ENCODE measurements at places on chromosomes 4 and X.

DNA sequence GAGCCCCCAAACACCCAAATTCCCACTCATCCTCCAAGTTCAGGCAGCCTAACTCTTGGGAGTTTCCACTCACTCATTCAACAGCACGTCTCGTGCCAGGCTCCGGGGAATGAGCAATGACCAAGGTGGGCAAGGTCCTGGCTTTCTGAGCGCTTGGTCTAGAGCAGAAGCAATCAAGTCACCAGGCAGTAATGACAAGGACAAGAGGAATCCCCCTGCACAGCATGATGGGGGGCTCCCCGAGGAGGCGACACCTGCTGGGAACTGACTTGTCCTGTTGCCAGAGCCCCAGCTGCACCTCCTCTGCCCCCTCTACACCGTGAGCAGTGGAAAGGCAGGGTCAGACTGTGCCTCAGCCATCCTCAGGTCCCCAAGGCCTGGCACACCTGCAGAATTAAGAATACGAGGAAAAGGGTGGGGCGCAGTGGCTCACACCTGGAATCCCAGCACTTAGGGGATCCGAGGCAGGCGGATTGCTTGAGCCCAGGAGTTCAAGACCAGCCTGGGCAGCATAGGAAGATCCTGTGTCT, 25.7 kb upstream of the MRFAP1 start:
- DNase-seq, result no peak

DNA sequence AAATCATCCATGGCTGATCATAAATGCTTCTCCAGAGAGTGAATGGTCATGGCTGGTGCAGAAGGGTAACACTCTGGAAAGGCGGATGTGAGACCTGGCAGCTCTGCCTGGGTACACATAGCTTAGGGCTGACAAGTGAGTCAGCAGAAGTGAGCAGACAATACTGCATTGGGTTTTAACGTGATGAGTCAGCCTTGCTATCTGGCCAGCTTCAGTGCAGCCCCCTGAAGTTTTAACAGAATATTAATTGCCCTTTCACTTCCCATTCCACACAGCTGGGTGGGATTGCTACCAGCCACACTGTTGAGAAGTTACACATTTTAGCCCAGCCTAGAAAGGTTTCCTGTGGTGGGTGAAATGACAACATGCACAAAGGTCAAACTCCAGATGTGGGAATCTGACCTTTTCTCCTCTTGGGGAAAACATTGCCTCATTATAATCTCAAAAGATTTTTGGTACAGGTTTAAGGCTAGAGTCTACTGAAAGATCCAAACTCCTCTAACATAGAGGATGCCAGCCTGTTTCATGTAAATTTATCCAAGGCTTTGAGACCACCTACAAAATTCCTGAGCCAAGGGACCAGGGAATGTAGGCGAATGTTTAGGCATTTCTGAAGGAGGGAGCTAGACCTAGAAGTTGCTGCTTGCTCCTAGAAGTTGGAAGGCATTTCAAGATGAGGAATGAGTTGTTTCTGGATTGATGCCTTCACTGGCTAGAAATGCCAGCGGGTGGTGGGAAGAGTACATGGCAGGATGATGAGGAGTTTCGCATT, 230.3 kb upstream of the PGRMC2 start:
- peak; percentile 90 for DNase-seq

- DNase-seq, result peak; percentile 55
Observed at GRCh38 chr4:109801895-109802319, at the start of gene CFI. CFI (minus strand) TSS chr4:109801999; CDS start chr4:109801971, 28 bp downstream.

DNA sequence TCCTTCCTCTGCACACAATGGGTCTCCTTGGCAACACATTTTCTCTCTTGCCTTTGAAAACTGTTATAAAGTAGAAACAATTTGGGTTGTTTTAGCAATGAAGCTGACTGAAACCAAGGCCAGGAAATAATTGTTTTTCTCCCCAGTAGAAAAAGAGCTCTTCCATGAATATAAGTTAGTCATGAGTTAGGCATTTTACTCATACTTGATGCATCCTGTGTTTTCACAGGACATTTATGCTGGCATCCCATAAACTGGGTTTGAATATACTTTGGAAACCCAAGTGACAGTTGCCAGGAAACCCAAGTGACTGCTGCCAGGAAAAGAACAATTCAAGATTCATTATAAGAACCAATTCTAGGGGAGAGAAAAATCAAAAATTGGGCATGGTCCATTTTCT, 128.6 kb upstream of the NPY2R start:
- peak; percentile 56 for DNase-seq

DNA sequence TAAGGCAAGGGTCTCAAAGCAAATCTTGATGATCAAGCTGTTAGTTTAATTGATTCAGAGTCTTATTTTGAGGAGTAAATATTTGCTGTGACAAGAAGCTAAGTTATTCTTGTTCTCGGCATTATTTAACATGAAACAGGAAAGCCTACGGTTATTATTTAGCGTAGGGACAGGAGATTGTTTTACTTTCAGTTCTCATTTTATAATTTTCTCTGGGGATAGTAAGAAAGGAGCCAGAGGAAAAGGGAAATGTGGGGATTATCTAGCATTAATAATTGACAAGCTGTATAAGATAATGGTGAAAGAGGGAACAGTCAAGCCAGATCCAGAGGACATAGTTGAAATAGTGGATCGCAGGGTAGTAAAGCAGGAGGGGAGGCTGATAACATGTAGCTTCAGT, 39.7 kb upstream of the PARM1 start:
- DNase-seq, result no peak

DNA sequence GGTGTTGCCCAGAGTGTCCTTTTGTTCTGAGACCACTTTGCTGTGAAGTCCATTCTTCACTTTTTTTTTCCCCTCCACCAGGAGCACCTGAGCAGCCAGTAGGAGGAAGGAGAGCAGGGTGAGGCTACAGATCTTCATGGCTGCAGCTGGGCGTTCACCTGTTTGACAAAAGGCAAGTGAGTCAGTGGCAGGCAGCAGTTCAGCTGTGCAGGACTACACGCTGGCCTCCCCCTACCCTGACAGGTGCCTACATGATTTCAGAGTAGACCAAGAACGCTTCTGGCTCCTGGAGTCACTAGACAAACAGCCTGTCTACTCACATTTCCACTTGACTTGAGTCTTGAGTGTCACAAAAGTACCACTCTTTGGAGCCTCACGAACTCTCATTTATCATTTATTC, 2.0 kb downstream of the FGFBP1 start:
- no peak for DNase-seq

- DNase-seq, result peak; percentile 20
Observed at GRCh38 chr4:47499700-47500099, 14.6 kb downstream of the ATP10D start.

- peak; percentile 48 for DNase-seq
Observed at GRCh38 chr4:52244848-52245247, 193.7 kb downstream of the SPATA18 start.

- DNase-seq, result peak; percentile 84
Observed at GRCh38 chr4:44162538-44163270, 285.9 kb downstream of the KCTD8 start.

GRCh38 chr4:32037399-32037798, 1317.2 kb downstream of the PCDH7 start:
- no peak for DNase-seq

DNA sequence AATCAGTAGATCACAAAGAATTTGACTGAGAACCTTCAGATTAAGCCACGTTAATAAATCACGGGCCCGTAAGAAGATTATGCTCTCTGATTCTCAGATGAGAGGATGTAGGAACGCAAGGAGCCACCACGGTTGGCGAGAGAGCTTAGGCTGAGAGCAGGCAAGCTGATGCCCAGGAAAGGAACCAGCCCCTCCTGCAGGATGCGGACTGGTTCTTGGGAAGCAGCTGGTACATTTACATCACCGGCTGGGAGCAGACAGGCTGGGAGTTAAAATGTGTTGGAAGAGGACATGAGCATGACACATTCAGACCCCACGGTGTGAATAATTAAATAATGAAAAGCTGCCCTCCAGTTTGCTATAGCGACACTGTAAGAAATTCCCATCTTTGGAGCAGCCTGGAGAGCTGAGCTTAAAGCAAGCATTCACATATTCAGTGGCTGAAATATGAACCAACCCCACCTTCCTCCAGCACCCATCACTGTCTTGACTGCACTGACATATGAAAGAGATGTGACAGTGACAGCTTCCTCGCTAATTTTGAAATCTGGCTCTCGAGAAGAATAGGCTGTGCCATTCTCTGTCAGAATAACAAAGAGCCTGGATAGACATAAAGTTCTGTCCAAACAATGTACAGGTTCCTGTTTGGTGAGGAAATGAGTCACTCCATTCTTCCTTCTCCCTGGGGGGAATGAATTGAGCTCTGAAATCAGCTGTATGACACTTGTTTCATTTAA, 33.1 kb downstream of the LNX1 start:
- peak; percentile 92 for DNase-seq

- no peak for DNase-seq
Observed at GRCh38 chr4:183118141-183118540, 19.1 kb downstream of the WWC2 start.

DNA sequence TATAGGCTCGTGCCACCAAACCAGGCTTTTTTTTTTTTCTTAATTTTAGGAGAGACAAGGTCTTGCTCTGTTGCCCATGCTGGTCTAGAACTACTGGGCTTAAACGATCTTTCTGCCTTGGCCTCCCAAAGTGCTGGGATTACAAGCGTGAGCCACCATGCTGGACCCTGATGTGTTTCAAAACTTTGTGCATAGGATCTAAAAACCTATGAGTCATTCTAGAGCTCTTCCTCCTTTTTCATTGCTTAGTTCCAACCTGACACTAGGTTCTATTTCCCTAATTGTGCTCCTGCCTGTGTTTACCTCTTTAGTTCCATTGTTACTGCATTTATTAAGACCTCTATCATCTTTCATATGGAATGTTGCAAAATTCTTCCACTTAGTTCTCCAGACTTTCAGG, 57.3 kb downstream of the HPGD start:
- no peak for DNase-seq

Data from dermis microvascular lymphatic vessel endothelial cell (primary cell).